RPMI8226 (cell line): ENCODE measurements at places on chromosomes 6 and 20.
A peak's percentile ranks its signal among the peaks of the same experiment; 100 is the strongest.

GRCh38 chr6:99614430-99615186 is 8.0 kb downstream of the PRDM13 start:
- DNase-seq = peak; percentile 58

DNA sequence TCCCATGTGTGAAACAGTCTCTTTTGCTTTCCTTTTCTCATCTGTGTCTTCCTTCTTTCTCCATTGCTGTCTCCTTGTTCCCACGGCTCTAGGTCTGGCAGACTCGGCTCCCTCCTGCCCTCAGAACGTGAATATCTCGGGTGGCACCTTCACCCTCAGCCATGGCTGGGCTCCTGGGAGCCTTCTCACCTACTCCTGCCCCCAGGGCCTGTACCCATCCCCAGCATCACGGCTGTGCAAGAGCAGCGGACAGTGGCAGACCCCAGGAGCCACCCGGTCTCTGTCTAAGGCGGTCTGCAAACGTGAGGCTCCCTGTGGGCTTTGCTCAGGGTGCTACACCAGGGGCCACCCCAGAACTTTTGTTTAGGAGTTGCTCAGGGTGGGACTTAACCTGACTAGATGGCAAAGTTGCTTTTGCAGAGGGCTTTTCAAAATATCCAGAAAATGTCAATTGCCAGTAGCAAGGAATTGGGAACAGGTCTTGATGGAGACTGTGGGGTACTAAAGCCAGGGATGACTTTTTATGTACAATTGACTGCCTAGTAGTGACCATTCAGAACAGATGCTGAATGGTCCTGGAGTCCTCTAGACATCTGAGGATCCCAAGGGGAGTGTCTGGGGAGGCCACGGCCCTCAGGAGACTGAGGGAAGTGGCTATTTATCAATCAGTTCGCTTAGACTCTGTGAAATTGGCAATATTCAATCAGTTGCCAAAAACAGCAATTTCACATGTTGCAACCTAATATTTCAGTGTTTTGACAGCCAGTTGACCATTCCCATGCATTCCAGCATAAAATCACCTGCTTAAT is 550 bp downstream of the C2 start:
- DNase-seq = no peak

DNA sequence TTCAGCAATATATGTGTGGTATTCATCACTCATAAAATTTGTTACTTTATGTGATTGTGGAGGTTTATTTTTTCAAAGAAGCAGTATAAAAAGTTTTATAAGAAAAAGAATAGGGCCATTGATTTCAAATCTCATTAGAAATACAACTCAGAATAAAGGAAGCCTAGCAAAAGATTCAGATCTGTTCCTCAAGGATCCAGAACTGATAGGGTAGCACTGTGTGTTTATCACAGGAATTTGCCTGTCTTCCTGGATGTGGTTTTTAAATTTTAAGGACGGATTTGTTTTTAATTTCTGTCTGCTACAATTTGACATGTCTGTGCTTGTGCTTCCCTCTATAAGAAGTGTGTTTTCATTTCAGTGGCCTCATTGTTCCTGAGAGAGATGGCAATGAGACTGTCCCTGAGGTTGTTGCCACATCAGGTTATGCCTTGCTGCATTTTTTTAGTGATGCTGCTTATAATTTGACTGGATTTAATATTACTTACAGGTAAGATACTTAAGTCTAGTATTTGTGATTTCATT is 74.6 kb downstream of the ATRN start:
- DNase-seq = no peak

GRCh38 chr20:34220561-34220960 is 20.7 kb upstream of the ASIP start:
- DNase-seq = no peak

GRCh38 chr20:58611236-58612030 is 39.6 kb upstream of the STX16 start:
- no peak for DNase-seq

- no peak for DNase-seq
These were observed 46.4 kb downstream of the PSMG4 start for GRCh38 chr6:3305216-3305565.

GRCh38 chr6:159252955-159253508 is 83.8 kb downstream of the FNDC1 start:
- DNase-seq = peak; percentile 49

- DNase-seq = no peak
These were observed 53.3 kb upstream of the EYS start for GRCh38 chr6:65760285-65760684.

- DNase-seq = no peak
These were observed 40.3 kb upstream of the CD93 start for GRCh38 chr20:23126281-23127061.

GRCh38 chr6:163585932-163586437 is 171.5 kb downstream of the QKI start:
- DNase-seq = no peak

DNA sequence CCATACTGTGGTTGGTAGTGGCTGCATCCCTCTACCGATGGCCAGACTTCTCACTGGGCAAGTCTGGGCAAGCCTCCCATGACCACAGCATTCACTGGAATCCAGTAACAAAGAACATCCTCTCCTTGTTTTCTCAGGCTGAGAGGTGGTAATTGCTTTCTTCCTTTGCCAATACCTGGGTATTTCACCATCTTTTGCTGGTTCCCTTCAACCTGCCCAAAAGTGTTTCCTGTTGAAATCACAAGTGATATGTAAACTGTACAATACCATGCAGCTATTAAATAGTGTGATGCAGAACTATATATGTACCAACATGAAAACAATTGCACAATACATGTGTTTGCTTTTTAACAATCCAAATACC is at the start of gene PTCHD4:
Gene PTCHD4 (minus strand): TSS at position 55 of the 364 bp plus-strand sequence. CDS start 42,240 bp downstream, outside the sequence.
- no peak for DNase-seq

- DNase-seq = no peak
These were observed 78.6 kb downstream of the TNFRSF21 start for GRCh38 chr6:47231151-47231550.

- no peak for DNase-seq
These were observed 328.9 kb downstream of the TAF4 start for GRCh38 chr20:61736751-61737310.

DNA sequence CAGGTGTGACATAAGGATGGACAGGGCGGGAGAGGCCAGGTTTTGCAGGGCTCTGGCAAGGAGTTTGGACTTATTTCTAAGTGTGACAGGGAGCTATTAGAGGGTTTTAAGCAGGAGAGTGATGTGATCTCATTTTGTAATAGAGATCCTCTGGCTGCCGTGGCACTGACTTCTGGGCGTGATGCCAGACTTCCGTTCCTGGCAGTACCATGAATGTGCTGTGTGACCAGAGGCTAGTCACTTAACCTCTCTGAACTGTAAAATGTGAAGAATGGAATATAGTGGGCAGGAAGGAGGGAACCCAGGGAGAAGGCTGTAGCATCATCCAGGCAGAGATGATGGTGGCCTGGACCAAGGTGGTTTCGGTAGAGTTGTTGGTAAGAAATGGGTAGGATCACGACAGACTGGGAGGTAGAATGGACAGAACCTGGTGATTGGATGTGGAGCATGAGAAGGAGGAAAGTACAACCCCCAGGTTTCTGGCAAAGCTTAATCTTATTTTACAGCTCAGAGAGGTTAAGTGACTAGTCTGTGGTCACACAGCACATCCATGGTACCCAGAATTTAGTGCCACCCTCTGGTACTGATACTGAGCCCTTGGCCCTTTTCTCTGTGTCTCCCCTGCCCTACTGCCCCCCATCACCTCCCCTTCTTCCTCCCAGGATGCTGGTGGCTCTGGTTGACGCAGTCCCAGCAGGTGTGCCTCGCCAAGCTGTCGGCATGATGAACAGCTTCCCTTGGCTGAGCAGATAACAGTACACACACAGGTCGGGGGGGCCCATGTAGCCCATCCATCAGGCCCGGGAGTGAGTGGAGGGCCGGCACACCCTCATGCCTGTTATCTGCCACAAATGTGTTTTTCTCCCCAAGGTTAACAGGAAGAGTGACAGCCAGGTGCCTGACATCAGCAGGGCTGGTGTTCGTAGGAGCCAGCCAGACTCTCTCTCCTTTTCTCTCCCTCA is 52.9 kb upstream of the CTNNBL1 start:
- DNase-seq = peak; percentile 61

DNA sequence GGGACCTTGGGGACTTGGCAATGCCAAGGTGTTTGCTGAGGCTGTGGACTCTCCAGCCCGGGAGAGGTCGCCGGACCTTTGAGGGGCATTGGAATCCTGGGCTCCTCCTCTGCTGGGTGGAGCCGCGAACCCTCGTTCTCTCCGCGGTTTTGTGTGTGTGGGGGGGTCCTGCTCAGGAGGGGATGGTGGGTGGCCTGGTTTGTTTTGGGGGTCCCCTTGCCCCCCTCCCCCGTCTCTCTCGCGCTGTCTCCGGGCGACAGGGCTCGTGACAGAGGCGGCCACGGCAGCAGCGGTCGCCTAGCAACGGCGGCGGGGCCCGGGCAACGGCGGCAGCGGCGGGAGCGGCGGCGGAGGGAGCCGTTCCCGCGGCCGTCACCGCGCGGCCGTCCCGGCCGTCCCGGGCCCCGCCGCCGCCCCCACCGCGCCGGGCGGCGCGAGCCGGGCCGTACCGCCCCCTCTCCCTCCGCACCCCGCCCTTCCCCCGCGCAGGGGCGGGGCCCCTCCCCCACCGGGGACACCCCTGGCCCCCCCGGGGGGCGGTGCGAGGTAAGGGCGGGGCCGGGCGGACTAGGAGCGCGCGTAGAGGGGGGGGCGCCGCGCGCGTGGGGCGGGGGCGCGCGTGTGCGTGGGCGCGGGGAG is 7.8 kb downstream of the SYNGAP1 start:
- DNase-seq = peak; percentile 55

GRCh38 chr6:31356216-31356945 is 598 bp downstream of the HLA-B start:
- DNase-seq = peak; percentile 69

DNA sequence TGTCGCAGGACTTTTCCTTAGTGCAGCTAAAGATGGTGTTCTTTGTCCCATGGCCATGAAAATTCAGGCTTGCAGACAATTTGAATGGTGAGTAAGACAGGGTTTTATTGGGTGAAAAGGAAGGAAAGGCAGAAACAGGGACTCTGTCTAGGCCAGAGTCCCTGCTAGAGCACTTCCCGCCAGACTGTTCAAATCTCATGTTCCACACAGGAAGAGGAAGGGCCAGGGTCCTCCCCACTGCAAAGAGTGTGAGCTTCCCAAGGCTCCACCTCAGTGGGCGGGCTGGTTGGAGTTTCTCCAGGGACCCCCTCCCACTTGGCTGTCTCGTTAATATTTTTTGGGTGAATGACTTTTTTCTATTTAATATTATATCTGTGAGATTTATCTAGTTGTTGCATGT is 29.0 kb downstream of the COL19A1 start:
- DNase-seq = no peak

DNA sequence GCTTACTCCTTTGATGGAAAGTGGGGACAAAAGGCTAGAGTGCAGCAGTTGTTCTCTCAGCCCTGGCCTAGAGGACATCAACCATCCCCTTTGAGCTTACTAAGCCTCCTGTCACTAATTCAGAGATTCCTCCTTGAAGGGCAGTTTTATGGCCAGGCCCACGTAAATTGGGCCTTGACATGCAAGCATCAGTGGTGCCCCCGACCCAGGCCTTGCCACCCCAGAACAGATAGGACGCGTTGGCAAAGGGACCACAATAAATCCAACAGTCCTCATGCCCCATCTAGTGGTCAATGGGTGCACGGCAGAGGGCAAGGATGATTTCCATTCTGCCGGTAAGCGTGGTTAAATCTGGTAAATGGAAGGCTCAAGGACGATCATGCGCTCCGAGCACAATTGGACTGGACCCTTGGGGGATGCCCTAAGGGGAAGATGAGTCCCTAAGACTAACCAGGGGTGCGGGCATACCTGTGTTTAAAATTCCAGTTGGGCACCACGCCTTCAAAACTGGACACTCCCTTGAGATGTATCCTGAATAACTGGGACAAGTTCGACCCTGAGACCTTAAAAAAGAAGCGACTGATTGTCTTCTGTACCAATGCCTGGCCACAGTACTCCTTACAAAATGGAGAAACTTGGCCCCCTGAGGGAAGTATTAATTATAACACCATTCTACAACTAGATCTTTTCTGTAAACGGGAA is 32.6 kb downstream of the CEP85L start:
- DNase-seq = peak; percentile 35

- no peak for DNase-seq
These were observed 713.4 kb downstream of the TBC1D32 start for GRCh38 chr6:120620900-120621299.

DNA sequence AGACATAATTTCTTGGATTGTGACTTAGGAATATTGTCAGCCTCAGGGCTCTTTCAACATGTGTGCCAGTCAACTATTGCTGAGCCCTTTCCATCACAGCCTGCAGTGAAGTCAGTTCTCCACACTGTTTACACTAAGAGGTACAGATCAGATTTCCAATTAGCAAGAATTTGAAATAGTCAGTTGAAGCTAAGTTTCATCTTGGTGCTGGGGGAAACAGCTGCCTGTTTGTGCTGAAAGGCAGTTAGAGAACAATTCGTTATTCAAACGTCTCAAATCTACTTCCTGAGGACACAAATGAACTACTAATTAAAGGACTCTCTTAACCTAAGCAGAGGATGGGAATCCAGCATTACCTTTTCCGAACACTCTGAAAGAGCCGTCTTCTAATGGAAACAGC is 25.9 kb downstream of the ADGRF1 start:
- no peak for DNase-seq

DNA sequence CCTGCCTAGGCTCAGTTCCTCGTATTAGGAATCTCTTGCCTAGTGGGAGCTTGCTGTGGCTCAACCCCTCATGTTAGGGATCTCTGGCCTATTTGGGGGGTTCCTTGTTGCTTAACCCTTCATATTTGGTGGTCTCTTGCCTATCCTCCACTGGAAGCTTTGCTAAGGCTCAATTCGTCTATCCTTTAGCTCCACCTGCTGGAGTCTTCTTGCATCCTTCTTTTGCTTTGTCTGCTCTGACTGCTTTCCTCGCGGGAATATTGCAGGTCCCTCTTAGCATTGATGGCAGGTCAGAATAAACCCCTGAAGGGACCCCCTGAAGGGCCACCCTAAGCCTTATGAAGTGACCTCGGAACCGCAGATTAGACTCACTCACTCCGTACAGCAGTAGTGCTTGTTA is 203.0 kb upstream of the TBX18 start:
- DNase-seq = peak; percentile 3

DNA sequence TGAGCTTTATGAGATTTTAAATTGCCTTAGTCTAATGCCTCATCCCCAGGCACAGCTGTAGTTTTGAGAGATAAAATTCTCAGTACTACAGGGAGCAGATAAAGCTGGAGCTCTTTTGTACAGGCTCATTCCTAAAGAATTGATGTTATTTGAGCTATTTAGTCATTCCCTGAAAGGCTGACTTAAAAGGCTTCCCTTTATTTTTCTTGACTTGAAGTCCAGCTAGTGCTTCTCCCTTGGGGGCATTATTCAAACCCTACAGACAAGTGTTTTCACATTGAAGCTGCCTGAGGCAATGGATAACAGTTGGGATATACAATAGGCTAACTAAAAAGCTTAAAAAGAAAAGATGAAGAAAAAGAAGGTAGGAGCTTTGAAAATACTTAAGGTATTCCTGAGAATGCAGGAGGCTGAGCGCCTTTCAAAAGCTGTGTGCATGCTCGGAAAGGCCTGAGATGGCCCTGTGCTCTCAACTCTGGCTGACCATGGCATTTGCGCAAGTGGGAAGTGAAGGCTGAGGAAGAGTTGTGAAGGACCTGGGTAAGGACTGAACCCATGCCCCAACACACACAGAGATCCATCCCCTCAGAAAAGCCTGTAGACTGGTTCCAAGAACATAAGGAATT is 315.1 kb downstream of the SMOC2 start:
- no peak for DNase-seq
